ENCODE measurements at places on chromosomes 5 and 9. TPM values are rescaled to one million over a fixed set of nuclear protein-coding genes. Genes with fewer than 3 reads are reported as not detected.

GRCh38 chr5:108024986-108025385 lies 354.2 kb upstream of the EFNA5 start:
- DNase-seq, result no peak

DNA sequence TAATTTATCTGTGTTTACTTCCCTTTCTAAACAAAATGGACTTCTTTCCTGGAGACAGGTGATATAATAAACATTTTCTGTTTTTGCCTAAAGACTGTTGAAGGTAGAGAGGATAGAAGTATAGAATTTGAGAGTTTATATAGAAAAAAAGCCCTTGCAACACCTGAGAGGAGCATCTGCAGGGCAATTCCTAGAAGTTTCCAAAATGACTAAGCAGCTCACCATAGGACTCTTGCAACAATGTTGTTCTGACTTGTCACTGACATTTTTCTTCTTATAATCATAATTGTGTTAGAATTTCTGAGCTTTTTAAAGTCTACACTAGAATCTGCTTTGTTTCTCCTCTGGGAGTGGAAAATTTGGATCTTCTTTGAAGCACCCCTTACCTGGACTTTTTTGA lies 216.8 kb downstream of the TUSC1 start:
- no peak for DNase-seq

GRCh38 chr5:141874262-141874964 lies 3.8 kb downstream of the PCDH1 start:
- no peak for DNase-seq

- peak; percentile 86 for DNase-seq
These were observed 14.2 kb upstream of the LARP1 start for GRCh38 chr5:154740957-154741356.

- peak; percentile 92 for DNase-seq
These were observed 24.4 kb upstream of the GRPEL2 start for GRCh38 chr5:149320791-149321330.

DNA sequence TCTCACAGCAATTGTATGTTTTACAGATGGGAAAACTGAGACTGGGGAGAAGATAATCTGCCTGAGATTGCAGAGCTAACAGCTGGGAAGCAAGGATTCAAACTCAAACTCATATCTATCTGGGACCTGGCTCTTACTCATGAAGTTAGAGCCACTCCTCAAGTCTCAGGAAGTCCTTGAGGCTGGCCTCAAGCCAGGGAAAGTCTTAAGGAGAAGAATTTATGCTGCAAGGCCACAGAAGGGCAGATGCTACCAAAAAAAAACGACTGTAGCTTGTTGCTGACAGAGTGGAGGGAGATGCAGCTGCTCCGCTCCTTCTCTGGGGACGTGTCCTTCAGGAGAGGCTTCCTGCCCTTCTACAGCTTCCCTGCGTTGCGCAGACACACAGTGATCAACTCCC lies 39.8 kb downstream of the BARHL1 start:
- DNase-seq, result no peak

- DNase-seq, result no peak
These were observed 3.2 kb downstream of the CDKN2B start for GRCh38 chr9:22005702-22006606.

- no peak for DNase-seq
These were observed 458.9 kb downstream of the MED10 start for GRCh38 chr5:5919411-5919810.

GRCh38 chr5:142475102-142475513 lies 150.3 kb upstream of the SPRY4 start:
- no peak for DNase-seq

DNA sequence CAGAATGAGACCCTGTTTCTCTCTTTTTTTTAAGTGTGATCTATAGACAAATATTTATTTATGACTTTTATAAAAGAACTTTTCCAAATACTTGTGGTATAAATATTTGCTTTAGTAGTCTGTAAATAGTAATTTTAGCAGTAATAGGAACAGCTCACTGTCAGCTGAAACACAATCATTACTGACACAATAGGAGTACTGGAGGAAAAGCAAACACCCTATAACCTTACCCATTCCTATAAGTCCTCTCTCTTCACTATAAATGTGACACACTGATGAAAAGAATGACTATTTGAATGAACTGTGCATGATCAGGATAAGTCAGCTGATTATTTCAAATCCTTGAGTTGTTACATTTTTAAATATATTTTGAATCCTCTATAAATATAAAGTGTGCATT lies 72.4 kb downstream of the CDH12 start:
- DNase-seq, result no peak

DNA sequence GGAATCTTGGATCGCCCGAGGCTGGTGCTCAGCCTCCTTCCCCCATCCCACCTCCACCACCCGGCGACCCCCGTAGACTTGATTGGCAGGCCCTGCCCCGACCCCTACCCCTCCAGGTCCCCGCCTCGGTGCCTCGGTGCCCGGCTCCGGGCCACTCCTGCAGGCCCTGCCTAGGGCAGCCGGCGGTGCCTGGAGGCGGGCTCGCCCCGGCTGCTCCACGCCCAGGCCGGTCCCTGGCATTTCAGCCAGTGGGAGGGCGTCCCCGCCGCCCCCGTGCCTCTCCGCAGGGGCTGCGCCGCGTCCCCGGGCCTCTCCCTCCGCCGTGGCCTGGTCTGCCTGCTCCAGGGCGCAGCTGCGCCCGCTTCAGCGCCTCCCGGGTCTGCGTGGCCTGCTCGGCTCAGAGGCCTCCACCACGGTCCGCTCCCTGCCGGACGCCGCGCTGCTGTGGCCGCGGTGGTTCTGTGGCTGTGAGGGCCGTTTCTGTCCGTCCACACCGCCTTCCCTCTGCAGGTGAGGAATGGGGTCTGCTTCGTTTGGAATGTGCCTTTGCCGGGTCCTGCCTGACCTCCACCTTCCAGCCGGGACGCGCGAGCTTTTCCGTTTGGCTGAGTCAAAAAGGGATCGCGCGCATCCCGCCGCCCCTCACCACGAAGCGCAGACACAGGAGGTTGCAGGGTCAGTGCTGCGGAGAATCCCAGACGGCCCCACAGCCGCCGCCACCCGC lies 48.3 kb upstream of the IRX4 start:
- DNase-seq, result peak; percentile 68

DNA sequence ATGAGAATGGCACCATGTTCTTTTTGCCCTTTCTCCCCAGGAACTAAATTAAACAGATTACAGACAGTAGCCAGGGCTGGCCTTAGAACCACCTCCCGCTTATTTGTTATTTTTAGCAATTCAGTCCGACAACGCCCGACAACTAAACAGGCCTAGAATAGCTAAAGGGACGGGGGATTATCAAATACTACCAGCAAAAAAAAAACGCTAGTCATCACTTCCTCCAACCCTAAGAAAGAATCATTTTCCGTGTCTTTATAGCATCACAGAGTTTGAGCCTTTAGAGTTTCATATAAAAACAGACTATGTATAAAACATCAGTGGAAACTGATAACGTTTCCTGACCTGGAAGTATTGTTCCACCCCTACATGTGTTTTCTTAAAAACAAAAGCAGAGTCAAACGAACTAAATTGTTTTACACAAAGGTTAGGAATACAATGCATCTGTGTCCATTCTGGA lies 35.3 kb downstream of the PFDN1 start:
- no peak for DNase-seq

DNA sequence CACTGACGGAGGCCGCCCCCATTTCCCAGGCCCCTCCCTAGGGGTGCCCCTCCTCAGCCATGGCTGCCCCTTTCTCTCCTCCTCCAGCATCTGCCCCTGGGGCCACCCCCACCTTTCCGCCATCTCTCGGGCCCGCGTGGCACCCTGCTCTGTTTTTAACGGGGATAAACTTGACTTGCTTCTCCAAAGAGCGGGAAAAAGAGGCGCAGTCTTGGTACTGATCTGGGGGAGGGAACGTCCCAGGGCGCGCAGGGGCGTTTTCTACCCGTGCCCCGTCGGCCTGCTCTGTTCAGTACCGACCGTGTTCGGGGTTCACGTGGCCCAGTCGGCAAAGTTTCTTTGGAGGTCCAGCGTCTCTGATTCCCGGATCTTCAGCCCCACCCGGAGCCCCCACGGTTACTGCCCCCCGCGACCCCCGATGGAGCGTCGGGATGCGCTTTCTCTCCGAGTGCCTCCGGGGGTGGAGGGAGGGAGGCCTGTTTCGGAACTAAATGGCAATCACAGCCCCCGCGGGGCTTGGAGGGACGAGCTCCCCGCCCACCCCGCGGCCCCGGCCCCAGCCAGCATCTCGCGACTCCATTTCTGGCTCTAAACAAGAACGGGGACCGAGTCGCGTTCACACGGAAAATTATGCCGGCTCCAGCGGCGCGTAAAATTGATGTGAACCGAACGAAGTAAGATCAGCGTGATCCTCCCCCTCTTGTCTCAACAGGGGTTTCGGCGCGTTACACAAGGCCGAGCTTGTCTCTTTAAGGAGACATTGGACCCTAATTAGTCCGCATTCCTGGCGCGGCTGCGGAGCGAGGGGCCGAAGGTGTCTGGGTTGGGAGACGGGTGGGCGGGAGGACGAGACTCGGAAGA lies 1.1 kb upstream of the TLE4 start:
- peak; percentile 78 for DNase-seq

The CCL21 gene
- total RNA-seq, result 214 TPM

The SLC36A2 gene
- total RNA-seq, result not detected

The PLAC8L1 gene
- not detected for total RNA-seq

Data from sigmoid colon (tissue), 7 donors.